T-helper 17 cell (primary cell): ENCODE measurements at places on chromosomes 12 and 14.

DNA sequence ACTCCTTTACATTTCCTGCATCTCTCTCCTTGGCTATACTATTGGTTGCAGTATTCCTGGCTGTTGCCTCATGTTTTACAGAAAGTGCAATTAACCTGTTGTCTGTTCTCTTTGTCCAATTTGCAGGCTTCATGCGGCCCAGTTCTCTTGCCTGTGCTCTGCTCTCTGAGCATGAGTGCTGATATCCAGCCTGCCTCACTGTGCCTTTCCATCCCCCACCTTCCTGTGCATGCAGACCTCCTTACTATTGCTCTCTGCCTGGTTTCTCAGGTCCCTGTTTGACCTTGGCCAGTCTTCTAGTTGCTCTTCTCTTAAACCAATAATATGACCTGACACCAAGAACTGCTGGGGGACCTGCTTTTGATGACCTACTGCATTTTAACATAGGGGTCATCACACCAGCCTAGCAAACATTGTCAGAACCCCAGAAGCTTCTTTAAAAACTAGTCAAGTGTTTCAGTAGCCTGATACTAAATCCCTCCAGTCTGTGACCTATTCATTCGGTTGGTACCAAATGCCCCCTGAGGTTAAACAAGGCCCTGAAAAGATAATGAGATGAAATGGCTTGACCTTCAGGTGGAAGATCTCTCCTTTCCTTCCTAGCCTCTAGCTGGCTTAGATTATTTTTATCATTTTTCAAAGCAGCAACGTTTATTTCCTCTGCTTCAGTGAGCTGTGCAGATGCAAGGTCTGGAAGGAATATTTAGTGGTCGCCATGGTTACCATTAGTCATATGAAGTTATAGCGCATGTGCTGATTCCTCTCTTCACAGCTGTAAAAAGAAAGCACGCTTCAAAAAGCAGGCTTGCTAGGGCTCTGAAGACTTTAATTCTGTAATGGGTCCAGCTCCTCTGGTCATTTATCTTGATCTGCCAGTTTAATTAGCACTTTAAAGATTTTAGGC lies 216.5 kb downstream of the PHLDA1 start:
- no peak for DNase-seq

DNA sequence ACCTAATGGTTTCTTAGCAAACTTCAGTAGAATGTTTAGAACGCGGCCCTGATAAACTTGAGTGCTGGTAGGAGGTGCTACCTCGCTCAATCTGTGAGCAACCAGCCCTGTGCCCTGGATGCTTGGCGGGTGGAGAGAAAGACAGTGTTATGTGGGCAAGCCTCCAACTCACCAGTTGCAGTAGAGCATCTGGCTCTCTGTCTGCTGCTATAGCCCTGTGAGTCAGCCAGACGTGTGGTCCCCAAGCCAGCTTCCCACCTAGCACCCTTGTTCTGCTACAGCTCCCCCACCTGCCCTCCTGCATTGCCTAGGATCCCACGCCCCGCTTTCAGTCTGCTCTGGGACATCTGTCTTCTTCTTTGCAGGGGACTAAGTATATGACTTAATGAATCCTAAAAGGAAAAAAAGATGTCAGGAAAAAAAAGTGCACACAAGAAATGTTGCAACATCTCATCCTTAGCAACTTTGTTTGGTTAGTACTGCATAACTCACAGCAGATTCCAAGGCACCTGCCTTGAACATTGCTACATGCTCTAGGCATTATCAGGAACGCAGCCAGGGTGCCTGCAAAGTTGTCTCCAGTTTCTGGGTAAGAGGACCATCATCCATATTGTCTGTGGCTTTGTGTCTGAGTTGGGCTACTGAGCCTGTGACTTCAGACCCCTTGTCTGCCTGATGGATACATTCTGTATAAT lies 13.6 kb downstream of the SNRNP35 start:
- no peak for DNase-seq

DNA sequence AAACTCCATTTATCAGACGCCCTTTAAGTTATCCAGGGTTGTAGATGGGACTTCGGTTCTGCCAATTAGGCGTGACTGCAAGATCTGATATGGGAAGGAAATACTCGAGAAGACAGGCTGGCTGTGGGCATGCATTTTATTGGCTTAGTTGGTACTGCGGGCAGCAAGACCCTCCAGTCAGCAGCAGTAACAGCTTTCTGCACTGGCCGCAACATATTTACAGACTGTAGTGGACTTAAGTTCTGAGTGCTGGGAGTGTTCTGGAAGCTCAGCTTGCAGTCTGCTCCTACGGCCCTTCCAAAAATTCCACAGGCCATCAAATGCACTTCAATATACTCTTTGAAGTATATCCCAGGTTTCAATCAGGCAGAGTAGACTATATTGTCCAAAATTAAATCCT lies 21.1 kb downstream of the KITLG start:
- DNase-seq = no peak

GRCh38 chr12:27635349-27635972 lies 60.8 kb upstream of the REP15 start:
- DNase-seq = no peak

DNA sequence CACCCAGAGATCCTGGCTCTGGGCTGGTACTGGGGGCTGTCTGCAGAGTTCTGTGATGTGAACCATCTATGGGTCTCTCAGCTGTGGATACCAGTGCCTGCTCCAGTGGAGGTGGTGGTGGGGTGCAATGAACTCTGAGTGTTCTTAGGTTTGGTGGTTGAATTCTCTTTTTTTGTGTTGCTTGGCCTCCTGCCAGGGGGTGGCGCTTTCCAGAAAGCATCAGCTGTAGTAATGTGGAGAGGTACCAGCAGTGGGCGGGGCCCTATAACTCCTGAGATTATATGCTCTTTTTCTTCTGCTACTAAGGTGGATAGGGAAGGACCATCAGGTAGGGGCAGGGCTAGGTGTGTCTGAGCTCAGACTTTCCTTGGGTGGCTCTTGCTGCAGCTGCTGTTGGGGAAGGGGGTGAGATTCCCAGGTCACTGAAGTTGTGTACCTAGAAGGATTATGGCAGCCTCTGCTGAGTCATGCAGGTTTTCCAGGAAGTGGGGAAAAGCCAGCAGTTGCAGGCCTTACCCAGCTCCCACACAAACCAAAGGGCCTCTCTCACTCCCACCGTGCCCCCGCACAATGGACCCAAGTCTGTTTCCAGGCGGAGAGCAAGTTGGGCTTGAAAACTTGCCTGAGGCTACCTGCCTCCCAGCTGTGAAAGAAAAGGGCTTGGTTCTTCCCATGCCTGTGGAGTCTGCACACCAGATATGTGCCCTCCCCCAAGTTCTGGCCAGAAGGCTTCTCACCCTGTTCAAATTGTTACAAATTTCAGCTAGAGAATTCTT lies 18.6 kb downstream of the CCER1 start:
- no peak for DNase-seq

- DNase-seq = no peak
Measured at GRCh38 chr14:68924186-68925158, 54.6 kb downstream of the ACTN1 start.

DNA sequence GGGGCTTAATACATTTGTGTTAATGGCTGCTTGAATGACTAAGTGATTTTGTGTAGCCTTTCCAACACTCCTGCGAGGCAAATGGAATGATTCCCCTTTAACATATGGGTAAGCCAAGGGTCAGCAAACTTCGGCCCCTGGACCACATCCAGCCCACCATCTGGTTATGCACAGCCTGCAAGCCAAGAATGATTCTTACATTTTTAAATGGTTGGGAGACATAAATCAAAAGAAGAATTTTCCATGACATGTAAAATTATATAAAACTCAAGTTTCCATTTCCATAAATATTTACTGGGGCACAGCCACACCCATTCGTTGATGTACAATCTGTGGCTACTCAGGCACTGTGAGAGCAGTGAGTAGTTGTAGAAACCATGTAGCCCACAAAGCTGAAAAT lies 9.0 kb downstream of the SLC8B1 start:
- no peak for DNase-seq

- DNase-seq = no peak
Measured at GRCh38 chr12:65690477-65690876, 133.8 kb upstream of the HMGA2 start.

DNA sequence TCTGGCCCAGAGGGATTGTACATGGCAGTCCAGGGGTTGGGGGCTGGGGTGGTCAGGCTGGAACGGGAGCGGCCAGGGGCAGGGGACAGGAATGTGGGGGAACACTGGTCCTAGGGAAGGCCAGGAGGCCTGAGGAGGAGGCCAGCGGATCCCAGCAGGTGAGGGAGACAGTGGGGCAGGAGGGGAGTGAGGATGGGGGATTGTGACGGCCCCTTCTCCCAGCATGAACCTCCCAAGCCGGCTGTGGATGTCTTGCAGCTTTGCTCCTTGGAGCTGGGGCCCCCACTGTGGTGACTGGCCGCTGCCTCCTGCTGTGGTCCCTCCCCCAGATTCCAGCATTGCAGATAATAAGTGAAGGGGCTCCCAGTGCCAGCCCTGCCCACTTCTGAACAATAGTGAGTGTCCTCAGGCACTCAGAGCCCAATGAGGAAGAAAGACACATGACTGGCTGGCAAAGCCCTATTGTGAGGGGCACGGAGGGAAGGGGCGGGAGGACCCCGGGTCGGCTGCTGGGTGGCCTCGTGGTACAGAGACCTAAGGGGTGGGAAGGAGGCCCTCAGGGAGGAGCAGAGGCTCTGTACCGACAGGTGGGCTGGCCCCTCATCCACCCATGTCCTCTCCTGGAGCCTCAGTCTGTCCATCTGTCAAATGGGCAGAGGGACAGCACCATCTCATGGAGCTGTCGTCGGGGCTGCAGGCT lies 215.0 kb downstream of the KIF26A start:
- peak; percentile 1 for DNase-seq

GRCh38 chr12:63206909-63207308 lies 55.9 kb upstream of the AVPR1A start:
- DNase-seq = no peak

DNA sequence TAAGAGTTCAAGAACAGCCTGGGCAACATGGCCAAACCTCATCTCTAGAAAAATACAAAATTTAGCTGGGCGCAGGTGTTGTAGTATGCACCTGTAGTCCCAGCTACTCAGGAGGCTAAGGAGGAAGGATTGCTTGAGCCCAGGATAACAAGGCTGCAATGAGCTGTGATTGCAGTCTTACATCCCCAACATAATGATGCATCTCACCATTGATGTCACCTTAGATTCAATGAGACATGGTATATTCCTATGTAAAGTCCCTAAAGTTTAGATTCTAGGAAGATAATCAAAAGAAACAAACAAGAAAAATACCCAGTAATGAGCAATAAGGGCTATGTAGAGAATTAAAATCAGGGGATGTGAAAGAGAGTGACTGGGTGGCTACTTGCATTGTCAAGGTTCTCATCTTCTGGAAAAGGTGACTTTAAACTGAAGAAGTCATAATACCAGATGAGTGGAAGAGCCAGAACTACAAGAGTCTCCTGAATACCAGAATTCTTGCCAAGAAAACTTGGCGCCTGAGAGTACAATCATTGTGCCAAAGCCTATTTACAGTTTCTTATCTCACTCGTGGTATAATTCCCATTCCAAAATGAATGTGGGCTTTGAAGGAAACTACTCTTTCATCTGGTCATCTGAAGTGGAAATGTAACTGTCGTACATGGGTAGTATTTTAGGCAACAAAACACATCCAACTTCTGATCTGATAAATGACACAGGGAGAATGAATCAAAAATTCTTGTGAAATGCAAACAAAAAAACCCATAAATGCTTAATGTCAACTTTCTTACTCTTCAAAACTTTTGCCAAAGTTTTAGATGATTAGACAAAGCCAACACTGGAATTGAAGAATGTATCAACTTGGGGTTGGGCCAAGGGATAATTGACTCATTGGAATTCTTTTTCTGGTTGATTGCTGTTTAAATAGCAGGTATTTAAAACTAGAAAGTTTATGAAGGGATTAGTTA lies 81.1 kb upstream of the ST8SIA1 start:
- no peak for DNase-seq

DNA sequence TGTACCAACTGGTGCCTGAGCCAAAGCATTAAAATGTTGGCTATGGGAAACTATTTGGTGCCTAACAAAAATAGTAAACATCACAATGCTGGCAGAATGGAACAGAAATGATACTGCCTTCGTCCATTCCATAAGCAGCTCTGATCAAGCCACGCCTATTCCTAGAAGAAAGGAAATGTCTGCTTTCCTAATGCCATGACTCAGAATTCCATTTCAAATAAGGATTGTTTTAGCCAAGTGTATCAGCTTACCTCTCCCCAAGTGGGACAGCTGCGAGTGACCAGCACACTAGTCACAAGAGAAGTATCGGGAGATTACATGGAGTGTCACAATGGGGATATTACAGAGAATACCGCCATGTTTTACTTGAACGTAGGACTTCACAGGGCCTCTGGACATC lies 38.7 kb downstream of the GLT8D2 start:
- DNase-seq = no peak

- no peak for DNase-seq
Measured at GRCh38 chr12:41509271-41510055, 321.3 kb downstream of the PDZRN4 start.

DNA sequence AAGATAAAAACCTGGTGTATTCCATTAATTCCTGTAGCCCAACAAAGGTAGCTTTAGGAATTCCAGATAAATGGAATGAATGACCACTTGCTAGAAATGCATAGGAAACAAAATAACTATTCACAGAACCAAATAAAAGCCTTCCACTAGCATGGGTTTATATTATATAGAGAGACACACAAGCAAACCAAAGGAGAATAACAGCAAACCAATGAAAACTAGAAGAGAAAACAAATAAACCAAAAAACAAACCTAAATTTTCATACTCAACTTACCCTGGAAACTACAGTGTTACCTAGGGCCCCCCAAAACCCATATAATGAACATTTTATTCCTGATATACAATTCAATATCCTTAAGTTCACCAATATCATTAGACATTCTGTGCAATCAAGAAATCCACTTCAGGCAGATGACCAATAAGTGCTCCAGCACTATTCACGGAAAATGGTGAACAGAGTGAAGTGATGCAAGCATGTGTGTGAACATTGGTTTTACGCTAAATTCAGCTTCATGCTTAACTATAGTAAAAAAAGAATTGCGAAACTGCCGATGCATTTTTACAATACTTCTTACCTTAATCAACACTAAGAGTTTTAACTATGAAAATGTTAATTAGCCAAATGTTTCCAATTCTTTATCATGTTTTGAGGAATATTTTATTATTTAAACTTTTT lies 1108.4 kb upstream of the TMEM132C start:
- DNase-seq = no peak
